ENCODE measurements at places on chromosomes 2 and 18.

- DNase-seq = no peak
Measured at GRCh38 chr2:72278046-72278445, 130.4 kb upstream of the CYP26B1 start.

DNA sequence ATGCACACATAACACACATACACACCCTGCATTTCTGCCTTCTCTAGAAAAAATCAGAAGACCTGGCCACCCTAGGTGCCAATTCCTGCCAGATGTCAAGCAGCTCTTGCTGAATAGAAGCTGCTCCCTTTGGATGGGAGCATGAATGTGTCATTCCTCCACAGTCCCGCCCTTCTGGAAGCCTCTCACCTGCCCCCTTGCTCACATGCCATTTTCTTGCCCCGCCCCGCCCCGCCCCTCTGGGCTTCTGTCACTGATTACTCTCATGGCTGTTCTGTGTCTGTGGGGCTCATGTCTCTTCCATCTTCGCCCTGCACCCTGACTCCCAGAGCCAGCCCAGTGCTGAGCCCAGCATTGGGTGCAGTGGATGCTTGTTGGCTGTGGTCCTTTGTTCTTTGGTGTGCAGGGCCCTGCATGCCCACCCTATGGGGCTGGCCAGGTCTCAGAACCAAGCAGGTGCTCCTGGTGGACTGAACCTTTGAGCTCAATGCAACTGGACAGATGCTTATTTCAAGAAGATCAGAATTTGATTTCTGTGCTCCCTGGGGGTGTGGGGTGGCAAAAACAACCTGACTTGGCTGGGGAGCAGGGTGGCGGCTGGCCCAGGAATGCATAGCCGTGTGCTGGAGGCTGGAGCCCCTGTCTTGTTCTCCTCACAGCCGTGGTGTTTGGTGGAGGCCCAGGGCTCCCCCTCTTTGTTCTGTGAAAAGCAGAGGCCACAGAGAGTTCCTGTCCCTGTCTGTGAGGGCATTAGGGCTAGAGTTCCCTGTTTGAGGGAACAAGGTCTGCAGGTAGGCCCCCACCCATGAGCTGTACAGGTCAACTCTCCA lies 140.6 kb upstream of the GLI2 start:
- DNase-seq = no peak

- no peak for DNase-seq
Measured at GRCh38 chr2:173556816-173557215, 202.1 kb downstream of the CDCA7 start.

GRCh38 chr2:52036853-52037252 lies 1004.9 kb upstream of the NRXN1 start:
- DNase-seq = no peak

DNA sequence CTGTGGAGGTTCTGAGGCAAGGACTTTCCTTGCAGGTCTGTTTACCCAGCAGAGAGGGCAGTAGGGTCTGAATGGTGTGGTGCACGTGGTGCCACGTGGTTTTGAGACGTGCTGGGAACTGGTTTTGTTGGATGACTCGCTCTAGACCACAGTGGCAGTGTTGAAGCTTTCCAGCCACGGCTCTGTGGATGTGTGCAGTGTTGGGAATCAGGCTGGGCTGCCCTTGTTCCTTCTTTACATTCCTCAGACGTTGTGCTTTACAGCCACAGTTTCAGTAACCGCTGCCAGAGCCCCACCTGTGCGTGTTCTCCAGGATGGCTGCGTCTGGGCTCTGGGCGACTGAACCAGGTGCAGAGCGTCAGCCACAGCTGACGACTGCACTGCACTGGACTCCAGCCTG lies 8.2 kb downstream of the CTDP1 start:
- no peak for DNase-seq

- no peak for DNase-seq
Measured at GRCh38 chr2:159650574-159650973, 34.2 kb upstream of the BAZ2B start.

DNA sequence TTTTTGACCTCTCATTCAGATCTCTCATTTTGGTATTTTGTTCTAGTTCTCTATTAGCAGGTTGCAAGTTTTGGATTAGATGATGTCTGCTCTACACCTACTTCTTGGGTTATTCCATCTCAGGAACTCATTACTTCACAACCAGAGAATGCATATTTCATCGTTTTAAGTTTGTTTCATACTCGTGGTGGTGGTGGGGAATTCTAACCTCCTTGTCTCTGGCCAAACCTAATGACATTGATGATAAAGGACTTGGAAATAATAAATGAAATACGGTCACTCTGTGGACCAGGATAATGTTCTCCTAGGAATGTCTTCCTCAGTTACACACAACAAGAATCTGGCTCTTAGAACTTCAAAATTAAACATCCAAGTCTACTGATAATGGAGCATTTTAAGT lies 115.2 kb downstream of the CDC42EP3 start:
- DNase-seq = no peak

GRCh38 chr18:73790587-73790986 lies 357.0 kb downstream of the FBXO15 start:
- DNase-seq = no peak

DNA sequence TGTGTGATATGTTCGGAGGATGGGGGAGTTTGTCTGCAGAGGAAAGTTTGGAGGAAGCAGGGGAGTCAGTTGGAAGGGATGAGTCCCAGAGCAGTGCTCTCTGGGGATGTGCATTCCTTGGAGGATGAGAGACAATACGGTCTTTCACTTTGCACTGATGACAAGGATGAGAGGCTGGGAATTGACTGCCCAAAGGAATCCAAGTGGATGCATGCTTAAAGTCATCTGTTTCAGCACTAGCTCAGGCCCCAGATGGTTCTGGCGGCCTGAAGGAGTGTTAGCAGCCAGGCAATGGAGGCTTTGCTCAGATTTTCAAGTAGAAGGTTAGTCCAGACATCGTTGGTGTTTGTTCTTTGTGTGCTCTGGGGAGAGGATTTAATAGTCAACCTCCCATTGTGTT lies 100.2 kb downstream of the CRIM1 start:
- no peak for DNase-seq

GRCh38 chr18:3132700-3133099 lies 87.1 kb downstream of the MYOM1 start:
- no peak for DNase-seq

DNA sequence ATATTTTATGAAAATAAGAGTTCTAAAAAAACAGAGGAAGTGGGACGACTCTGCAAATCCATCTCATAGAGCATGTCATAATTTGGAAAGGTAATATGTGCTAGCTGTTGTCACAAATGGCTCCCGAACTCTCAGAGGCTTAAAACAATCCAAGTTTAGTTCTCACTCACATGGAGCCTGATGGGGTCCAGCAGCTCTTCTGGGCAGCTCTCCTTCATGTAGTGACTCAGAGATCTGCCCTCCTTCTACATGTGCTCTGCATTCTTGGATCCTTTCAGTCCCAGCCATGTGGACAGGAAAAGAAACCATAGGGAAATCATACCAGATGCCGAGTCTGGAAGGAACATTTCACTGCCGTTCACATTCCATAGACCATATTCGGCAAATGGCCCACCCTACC lies 180.1 kb upstream of the APCDD1 start:
- no peak for DNase-seq

- no peak for DNase-seq
Measured at GRCh38 chr2:204357286-204357685, 188.0 kb upstream of the PARD3B start.

DNA sequence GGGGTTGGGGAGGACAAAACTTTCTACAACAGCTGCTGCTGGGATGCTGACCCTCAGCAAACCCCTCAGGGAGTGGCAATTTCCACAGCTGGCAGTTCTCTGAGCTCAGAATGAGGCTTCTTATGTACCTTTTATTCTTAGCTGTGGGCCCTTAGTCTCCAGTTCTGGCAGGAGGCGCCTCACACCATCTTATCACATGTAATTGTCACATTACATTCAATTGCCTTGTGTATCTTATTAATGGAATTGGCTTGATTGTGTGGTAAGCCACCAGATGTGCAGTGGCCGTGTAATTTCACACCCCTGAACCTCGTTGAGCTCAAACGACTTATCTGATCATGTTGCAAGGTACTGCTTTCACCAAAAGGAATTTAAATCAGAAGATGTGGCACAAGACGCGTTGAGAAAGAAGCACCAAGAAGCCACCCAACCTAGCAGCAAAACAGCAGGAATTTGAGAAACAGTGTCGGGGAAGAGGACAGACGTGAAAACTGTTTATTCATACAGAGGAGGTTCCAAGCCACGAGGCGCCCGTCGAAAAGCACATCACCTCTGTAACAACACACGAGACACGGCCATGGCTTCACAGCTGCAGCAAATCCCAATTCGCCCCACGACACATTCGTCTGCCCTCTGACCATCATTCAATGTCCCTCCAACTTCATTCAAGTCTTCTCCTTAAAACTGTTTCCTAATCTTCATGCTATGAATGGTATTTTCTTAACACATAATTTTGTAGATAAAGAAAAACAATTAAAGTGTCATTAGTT lies 53.6 kb upstream of the LPIN2 start:
- no peak for DNase-seq

DNA sequence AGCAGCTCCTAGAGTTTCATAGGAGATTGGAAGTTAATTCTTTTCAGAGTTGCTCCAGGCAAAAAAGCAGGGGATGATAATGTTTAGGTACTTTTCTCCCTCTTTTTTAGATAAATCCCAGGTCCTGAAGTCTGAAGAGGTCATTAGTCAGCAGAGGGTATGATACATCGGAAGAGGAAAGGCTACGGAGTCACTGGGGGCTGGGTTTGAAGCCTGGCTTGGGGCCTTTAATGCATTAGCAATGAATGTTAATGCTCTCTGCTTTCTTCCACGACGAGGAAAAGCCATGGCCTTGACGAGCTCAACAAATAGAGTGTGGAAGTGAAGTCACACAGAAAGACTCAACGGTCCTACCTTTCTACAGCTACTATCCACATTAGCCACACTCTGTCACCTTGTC lies 235.1 kb downstream of the NCKAP5 start:
- DNase-seq = no peak

- DNase-seq = no peak
Measured at GRCh38 chr2:237205561-237205971, 119.9 kb downstream of the COPS8 start.

DNA sequence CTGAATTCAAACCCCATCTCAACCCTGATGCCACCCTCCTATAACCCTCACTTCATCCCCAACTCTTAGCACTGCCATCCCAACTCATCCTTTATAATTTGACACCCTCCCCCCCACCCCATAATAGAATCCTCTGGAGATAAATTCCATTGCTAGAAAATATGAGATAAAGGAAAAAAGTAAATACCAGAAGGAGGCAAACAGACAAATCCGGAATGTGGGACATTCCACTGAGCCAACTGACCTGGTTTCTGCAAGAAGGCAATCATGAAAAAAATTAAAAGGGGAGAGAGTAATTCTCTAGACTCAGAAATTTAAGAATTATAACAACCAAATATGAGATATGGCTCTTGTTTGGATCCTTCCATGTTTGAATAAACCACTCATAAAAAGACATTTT lies 132.4 kb downstream of the CYP26B1 start:
- DNase-seq = no peak

GRCh38 chr2:96623116-96623515 lies 15.0 kb downstream of the KANSL3 start:
- DNase-seq = no peak

GRCh38 chr18:56221195-56222065 lies 417.0 kb downstream of the TXNL1 start:
- no peak for DNase-seq

DNA sequence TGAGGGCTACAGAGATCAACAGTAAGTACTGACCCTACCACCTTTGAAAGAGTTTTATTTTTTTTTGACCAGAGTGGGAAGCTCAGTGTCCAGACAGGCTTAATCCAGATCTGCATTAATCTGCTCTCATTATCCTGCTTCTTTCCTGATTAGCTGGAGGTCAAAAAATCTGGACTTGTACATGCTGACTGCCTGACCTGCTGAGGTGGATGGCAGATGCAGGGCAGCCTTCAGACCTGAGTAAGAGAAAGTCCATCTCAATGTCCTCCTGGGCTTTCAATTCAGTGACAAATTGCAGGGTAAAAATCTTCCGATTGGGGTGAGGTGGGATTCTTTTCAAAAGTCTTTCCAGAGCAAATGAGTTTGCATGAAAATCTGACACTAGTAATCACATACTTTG lies 998.8 kb upstream of the PIK3C3 start:
- no peak for DNase-seq

GRCh38 chr18:40197711-40198110 lies 1757.3 kb upstream of the PIK3C3 start:
- DNase-seq = no peak

DNA sequence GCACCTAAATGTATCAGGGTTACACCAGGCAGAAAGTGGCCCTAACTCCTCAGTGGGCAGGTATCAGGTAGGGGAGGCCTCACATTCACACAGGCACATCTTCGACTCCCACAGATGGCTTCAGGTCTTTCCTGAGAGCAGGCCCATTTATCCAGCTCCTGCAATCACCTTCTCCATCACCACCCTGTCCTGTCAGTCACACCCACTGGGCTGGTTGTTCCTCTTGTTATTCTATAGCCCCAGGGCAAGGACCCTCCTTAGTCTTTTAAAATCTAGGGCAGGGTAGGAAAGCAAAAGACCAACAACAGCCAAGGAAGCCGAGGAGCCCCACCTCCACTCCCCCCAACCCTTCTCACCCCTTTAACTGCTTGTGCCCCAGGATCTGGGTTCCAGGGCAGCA lies 9.1 kb upstream of the HOXD4 start:
- DNase-seq = no peak

GRCh38 chr2:23418461-23418911 lies 33.5 kb downstream of the KLHL29 start:
- no peak for DNase-seq

DNA sequence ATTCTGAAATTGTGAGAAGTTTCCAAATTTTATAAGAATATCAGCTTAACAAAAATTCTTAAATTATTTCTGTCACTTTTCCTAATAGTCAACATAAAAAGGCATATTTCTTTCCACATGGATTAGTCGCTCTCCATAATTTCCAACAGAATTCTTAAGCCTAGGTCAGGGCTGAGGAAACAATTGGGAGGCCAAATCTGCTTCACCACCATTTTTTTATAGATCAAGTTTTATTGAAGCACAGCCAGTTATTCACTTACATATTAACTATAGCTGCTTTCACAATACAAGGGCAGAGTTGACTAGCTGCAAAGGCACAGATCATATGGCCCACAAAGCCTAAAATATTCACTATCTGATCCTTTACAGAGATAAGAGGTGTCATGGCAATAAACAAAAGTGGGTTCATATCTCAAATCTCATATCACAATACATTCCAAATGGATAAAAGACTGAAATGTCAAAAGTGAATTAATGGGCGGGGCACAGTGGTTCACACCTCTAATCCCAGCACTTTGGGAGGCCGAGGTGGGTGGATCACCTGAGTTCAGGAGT lies 18.7 kb downstream of the MEMO1 start:
- no peak for DNase-seq

DNA sequence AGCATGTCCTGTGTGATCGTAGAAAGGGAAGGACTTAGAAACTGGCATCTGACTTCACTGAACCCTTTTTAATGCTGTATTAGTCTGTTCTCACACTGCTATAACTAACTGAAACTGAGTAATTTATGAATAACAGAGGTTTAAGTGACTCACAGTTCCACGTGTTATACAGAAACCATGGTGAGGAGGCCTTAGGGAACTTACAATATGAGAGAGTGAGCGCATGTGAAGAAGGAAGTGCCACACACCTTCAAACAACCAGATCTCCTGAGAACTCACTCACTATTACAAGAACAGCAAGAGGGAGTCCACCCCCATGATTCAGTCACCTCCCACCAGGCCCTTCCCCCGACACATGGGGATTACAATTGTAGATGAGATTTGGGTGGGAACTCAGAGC lies 811.3 kb downstream of the CPS1 start:
- no peak for DNase-seq
